ENCODE measurements at places on chromosomes 12 and 14.

- DNase-seq, result no peak
Observed at GRCh38 chr12:76618031-76618430, 58.5 kb upstream of the OSBPL8 start.

DNA sequence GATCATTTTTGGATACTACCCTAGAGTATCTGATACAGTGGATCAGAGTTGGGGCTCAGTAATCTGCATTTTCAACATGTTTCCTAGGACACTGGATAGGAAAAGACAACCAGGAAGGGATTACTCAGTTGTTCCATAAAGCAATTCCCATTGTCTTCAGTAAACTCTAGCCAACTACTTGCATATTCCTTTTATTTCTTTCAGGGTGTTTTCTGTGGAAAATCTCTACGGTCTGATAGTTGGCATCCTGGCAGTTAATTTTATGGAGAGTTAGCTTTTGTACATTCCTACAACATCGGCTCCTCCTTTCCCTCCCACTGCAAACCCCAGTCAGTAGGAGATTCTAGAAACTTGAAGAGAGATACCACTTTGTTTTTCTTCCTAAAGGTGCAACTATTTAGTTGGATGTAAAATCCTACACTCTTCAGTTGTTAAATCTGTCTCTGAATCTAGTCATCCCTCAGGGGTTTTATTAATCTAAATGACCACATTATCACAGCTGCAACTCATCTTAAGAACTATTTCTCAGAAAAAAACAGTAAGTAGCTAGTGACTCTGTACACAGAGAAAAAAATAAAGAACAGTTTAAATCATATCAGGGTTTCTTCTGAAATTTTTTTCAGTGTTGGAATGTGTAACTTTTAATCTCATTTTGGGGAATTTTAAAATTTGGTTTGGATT is 103.9 kb downstream of the PDE3A start:
- DNase-seq, result no peak

GRCh38 chr14:50812856-50813543 is 18.0 kb downstream of the NIN start:
- DNase-seq, result no peak

DNA sequence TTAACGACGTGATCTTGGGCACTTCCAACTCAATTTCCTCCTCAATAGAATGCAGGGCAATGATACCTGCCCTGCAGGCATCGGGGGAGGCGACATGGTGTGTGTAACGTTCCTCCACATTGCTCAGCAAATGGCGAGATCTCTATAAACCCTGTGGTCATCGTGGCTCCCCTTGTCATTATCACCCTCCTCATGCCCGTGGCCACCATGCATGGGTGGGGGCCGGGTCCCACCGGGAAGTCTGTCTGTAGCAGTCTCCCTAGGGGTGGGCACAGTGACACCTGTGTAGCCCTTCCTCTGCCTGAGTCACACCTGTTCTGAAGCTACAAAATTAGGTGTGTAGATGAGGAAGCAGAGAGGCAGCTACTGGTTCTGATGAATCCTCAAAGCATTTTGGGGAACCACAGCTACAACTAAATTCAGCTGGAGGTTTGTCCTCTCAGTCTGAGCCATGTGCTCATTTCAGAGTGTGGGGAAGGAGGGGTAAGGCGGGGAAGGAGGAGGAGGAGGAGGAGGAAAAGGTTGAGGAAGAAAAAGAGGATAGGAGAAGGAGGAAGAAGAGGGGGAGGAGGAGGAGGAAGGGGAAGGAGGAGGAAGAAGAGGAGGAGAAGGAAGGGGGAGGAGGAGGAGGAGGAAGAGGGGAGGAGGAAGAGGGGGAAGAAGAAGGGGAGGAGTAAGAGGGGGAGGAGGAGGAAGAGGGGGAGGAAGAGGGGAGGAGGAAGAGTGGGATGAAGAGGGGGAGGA is 11.0 kb upstream of the CACNA2D4 start:
- no peak for DNase-seq

DNA sequence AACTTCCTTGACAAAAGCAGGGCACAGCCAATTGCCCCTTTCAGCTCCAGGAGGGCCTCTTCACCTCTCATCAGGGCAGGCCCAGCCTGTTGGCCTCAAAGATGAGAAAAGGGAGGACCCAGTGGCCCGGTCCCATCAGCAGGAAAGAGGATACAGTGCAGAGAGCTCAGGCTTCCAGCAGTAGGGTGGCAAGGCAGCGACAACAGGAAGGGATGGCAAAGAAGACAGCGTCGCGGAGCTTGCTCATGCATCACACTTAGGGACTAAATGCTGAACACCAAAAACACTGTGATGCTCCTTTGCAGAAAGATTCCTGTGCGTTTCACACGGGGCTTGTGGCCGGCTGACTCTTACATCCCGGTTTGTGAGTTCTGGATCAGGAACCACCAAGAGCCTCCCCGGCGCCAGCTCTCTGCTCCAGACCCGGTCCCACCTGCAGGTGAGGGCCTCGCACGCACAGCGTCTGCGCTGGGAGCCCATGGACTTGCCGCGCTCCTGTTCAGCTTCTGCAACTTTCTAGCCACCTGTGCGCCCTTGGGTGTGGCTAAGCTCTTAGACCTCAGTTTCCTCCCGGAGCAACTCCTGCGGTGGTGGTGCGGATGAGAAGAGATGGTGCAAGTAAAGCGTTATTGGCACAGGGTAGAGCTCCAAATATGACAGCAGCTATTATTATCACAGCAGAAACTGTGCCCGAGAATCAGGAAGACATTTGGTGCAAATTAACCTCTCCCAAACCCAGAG is 15.3 kb upstream of the BCL7A start:
- DNase-seq, result no peak

GRCh38 chr14:54549862-54550261 is 17.1 kb upstream of the SAMD4A start:
- peak; percentile 30 for DNase-seq

DNA sequence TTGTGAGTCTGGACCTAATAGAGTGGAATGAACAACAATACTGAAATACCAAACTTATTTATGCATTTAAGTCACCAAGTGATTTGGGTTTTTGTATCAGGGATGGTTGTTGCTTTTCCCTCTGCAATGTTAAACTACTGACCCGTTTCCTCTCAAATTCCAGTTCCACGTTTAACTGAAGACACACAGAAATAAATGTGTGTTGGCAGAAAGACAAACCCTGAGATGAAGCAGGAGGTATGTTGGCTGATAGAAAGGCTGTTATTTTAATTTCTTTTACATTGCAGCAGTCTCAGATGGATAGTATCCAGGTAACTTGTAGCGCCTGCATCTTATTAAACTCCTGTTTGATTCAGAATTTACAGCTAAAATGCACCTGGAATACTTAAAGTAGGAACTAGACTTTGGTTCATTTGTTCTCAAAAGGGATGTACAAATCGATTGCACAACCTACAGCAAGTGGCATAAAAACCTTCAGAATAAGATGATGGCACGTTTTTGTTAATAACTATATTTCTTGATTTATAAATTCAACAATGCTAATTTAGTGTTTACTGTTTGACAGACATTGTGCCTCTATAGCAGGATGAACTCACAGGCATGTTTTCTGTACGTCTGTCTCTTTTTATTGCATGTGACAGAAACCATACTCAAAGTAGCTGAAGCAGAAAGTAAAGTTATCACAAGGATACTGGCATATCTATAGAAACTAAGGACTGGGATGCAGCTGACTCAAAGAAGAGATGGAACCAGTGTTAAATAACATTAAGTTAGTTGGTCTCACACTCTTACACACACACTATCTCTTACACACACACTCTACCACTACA is 405.7 kb downstream of the ZFP36L1 start:
- DNase-seq, result no peak

DNA sequence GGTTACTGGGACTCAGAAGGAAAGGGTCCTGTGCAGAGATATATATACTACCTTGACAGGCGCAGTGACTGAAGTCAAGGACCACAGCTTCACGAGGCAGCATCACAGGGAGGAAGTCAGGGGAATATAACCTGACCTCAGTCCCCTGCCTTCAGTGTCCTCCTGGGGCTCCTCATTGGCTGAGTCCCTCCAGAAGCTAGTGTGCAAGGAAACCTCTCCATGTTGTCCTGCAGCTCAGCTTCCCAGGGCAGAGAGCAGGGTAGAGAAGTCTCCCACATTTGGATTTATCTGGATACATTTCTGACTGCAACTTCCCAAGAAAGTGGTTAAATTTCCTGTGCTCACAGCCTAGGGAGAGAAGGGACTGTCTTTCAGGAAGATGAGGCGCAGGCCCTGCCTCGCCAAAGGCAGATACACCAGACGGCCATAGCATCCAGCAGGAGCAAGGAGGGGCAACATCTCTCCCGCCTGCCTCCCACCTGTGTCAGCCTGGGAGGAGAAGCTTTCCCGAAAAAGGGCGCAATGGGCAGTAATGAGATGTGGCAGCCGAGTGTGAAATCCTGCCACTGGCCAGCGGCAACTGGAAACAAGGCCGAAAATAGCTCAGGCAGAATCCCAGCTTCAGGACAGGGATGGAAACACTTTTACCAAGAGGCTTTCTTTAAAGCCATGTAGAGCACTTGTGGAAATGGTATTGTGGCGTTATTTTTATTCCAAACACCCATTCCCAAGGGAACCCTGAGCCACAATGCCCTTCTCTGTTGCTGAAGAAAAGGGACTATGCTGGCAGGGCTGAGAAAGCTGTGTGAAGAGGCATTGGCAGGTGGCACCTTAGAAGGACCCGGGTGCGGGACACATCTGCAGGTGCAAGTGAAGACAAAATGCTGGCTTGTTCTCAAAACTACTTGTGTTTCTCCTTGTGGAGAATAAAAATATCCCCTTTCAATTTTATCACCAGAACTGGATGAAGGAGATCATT is 54.9 kb upstream of the HIF1A start:
- no peak for DNase-seq

DNA sequence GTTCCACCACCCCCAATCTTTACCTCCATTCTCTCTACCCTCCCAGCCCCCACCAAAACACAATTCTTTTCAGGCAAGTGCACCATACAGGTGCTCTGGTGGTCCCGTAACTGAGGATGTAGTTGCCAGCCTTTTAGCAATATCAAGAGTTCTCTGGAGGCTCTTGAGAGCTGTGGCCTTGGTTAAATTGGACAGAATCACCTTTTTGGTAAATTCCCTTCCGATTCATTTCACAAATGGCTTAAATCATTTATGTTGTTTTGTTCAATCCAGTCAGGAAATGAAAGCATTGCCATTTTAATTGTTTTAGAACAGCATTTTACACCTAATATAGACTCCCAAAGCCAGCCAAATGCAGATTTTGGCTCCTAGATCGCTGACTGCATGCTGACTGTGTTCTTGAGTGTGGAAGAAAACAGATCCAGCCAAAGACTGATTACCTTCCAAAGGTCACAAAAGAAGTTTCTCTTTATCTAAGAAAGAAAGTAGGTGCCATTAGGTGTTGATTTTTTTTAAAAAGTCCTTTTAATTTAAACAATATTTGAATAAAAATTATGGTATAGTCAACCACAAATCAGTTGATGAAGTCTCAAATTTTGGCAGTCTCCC is 25.6 kb downstream of the CRADD start:
- DNase-seq, result no peak

- DNase-seq, result peak; percentile 85
Observed at GRCh38 chr12:7130701-7131501, 730 bp downstream of the CLSTN3 start.

GRCh38 chr12:90250766-90251165 is 542.1 kb upstream of the ATP2B1 start:
- no peak for DNase-seq

GRCh38 chr14:50910495-50911420 is 33.5 kb downstream of the PYGL start:
- DNase-seq, result no peak

- DNase-seq, result no peak
Observed at GRCh38 chr12:19967431-19967830, 400.9 kb upstream of the PDE3A start.

- no peak for DNase-seq
Observed at GRCh38 chr14:51921026-51921425, 60.6 kb downstream of the GNG2 start.

GRCh38 chr12:104426926-104427546 is 29.7 kb upstream of the CHST11 start:
- DNase-seq, result no peak

- no peak for DNase-seq
Observed at GRCh38 chr14:71267691-71268090, 360.4 kb downstream of the PCNX1 start.

GRCh38 chr12:111445726-111446581 is 40.2 kb downstream of the SH2B3 start:
- DNase-seq, result peak; percentile 46

GRCh38 chr12:128969480-128970055 is 116.3 kb downstream of the GLT1D1 start:
- DNase-seq, result peak; percentile 66

DNA sequence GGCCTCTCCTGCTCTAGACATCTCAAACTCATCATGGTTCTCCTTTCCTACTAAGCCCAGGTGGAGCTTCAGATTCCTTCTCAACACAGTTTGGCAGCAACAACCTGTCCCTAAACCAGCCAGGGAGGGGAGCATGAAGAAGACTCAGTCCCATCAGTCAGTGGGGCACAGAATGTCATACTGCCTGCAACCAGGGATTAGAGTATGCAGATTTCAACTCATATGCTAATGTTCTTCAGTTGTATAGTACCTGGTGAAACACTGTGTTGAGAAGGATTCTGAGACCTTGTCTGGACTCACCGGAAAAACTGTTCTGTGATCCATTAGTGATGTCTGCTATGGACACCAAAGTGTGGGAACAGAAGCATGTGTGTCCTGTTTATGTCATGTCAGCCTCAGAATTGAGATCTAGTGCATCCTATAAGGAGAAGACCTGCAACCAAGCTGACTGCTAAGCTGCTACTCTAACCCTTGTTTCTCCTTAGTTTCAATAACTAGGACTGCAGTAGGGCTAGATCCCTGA is 43.6 kb downstream of the TRPV4 start:
- DNase-seq, result no peak

- DNase-seq, result no peak
Observed at GRCh38 chr12:118513611-118514010, 137.3 kb downstream of the SUDS3 start.

- DNase-seq, result no peak
Observed at GRCh38 chr12:111178181-111179081, 190.5 kb downstream of the PHETA1 start.

Measured in iPS-NIHi11 (cell line).